ENCODE measurements at places on chromosomes 7 and 10. TPM values are rescaled to one million over a fixed set of nuclear protein-coding genes. Genes with fewer than 3 reads are reported as not detected.
A peak's percentile ranks its signal among the peaks of the same experiment; 100 is the strongest.

DNA sequence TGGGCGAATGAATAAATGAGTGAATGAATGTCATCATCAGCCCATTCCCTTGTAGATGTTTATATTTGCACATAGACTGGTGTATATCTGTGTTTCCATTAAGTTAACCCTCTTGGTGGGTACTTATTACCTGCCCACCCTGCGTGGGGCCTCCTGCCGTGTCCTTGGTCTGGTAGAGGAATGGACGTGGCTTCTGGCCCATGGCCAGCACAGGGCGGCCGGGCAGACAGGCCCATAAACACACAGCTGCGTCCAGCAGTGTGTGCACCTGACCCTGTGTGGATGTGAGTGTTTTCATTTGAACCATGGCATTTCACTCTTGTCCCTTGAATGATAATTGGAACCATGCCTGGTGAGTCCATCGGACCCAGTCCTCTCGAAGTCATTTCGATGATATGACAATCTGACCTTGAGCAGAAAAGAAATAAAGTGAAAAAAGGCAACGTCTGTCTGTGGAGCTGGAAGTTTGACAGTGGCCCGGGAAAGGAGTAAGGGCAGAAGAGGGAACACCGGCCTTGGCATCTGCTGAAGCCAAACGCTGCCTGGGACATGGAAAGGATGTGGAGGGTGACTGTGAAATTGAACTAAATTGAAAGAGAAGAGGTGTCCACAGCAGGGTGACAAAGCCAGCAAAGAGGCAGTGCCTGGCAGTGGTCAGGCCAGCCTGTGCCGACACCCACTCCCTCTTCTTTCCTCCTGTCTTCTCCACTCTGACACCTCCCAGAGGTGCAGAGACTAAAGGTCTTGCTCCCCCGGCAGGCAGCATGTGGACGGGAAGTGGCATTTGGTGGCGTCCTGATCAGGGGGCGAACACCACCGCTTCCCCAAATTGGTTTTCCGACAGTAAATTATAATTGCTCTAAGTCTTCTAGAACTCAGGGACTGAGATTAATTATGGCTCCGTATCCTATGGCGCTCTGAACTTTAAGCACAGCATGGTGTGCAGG is 199.0 kb upstream of the ZMIZ1 start:
- DNase-seq: no peak

GRCh38 chr10:103707956-103708626 is 147.3 kb downstream of the SH3PXD2A start:
- DNase-seq: peak; percentile 76

DNA sequence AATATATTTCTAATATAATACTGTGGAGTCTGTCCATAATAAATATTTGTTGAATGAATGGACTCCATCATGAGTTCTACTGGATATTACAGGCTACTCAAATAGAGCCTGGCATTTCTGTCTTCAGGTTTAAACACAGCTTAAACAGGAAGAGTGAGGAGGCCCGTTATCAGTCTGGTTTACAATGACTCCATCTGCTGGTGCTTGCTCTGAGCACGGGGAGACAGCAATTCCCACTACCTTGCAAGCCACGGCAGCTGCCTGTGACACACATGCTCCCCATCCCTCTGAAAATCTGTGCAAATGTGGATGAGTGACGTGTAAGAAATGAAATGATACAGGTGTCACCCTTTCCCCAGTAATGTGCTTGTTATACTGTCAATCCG is 293.5 kb upstream of the IMMP2L start:
- no peak for DNase-seq

C7orf57 gene
- under 0.01 TPM for total RNA-seq
